Activated T-cell treated with anti-CD3 and anti-CD28 coated beads for 24 hours (primary cell): ENCODE measurements at places on chromosomes 2 and 18.

- no peak for DNase-seq
Measured at GRCh38 chr2:21361957-21362486, 238.3 kb downstream of the TDRD15 start.

- no peak for DNase-seq
Measured at GRCh38 chr2:238091436-238092060, 8.6 kb upstream of the ESPNL start.

- DNase-seq, result no peak
Measured at GRCh38 chr2:98897746-98898145, 38.3 kb downstream of the CRACDL start.

- DNase-seq, result no peak
Measured at GRCh38 chr2:8489751-8490150, 192.1 kb upstream of the ID2 start.

DNA sequence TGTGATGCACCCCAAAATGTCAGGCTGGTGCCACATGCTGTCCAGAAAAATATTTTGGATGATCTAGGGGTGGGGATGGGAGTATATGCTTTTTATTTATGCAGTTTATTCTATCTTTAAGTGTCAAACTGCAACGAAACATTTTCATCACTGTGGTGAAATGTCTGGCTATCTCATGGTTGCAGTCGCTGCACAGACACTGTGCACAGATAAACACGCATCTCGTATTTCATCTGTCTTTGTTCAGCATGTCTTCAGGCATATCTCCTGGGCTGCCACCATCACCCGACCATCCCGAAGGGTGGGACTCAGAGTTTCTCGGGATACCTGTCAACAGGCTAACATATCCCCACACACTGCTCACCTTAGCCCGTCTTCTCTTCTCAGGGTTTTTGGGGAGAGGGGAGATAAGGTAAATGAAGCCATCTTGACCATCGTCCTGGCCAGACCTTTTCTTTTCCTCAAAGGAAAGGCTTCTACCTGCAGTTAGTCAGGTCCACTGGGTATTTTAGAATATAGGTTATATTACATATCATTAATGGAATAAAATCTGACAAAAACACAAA is 80.7 kb upstream of the NABP1 start:
- no peak for DNase-seq

DNA sequence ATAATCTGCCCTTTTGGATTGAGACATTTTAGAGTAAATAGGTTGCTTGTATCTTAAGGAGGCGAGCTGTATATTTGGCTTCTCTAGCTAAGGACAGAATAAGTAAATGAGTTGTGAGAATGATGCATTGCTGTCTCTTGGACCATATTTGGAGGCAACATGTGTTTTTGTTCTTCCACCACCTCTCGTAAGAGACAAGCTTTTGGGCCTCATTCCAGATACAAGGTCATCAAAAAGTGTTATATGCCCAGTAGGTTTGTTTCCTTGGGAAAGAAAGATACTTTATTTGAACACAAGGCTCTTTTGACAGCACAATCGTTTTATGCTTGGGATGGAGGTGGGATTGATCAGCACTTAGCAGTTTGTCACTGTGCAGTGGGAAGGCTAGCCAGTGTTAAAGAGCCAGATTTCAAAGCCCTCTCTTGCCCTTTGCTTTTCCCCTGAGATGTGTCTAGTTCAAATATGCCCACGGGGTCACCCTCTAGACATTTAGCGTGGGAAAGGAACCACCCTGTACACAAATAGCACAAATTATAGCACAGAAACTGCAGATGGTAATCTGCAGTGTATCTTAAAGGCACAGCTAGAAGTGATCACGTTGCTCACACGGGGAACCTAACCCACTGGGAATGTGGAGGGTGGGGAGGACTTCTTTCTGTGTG is 131.3 kb downstream of the MAP4K4 start:
- no peak for DNase-seq

GRCh38 chr2:95284886-95285541 is 10.8 kb downstream of the PROM2 start:
- DNase-seq, result no peak

DNA sequence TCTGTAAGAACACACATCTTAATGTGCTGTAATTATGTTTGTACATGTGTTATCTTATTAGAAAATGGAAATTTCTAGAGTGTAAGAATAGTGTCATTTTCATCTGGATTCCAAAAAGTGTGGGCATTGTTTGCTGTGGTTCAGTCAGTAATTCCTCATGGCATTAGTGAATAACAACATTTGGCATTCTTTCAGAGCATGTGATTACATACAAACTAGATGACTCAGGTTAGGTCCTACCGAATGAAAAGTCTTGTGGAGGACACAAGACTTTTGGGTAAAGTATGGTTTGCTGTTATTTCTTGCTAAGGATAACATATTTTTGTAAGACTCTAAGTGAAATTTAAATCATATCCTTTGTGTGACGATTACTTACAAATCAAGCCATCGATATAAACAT is 593.1 kb upstream of the NRXN1 start:
- no peak for DNase-seq

- no peak for DNase-seq
Measured at GRCh38 chr18:34592961-34593382, 117.1 kb upstream of the DTNA start.

GRCh38 chr18:54296062-54296461 is 26.7 kb downstream of the POLI start:
- no peak for DNase-seq

DNA sequence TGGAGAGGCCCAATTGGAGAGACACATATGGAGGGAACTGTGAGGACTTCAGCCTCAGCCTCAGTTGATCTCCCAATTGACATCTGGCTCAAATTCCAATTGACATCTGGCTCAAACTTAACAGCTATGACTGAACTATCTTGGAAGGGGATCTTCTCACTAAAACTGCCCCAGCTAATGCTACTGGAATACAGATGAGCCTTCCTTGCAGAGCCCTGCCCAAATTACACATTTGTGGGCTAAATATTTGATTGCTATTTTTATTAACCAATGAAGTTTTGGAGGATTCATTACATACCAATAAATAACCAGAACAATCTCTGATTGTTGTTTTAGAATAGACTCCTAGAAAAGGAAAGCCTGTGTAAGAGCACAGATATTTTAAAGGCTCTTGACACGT is 189.0 kb upstream of the THUMPD2 start:
- no peak for DNase-seq
